ENCODE measurements at places on chromosomes 12 and 14. TPM values are rescaled to one million over a fixed set of nuclear protein-coding genes. Genes with fewer than 3 reads are reported as not detected.
A peak's percentile ranks its signal among the peaks of the same experiment; 100 is the strongest.

SPTB gene
- 2.1 TPM for total RNA-seq

- no peaks in the 10 kb centered on the region for H3K27me3 ChIP-seq
- H3K27ac ChIP-seq: no peak overlapping the region
- no peak for DNase-seq
- no peaks in the 10 kb centered on the region for H3K4me1 ChIP-seq
Observed at GRCh38 chr12:92111256-92111655, 34.4 kb downstream of the BTG1 start.

OAS3 gene
- total RNA-seq: 15.1 TPM

DNA sequence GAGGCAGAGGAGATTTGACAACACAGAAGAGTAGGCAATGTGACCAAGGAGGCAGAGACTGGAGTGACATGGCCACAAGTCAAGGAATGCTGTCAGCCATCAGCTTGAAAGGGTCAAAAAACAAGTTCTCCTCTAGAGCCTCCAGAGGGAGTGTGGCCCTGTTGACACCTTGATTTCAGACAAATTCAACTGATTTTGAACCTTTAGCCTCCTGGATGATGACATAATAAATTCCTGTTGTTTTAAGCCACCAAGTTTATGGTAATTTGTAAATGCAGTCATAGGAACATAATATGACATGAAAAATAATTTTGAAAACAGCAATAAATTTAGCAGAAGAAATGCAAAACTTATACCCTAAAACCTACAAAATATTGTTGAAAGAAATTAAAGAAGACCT is 8.5 kb upstream of the NGDN start:
- H3K4me1 ChIP-seq: no peaks in the 10 kb centered on the region
- H3K27me3 ChIP-seq: no peaks in the 10 kb centered on the region
- H3K27ac ChIP-seq: no peak overlapping the region

GRCh38 chr14:55702511-55702910 is 122.5 kb downstream of the KTN1 start:
- H3K36me3 ChIP-seq: no peaks in the 10 kb centered on the region
- H3K4me3 ChIP-seq: no peak overlapping the region
- no peaks in the 10 kb centered on the region for H3K27me3 ChIP-seq
- DNase-seq: no peak

DNA sequence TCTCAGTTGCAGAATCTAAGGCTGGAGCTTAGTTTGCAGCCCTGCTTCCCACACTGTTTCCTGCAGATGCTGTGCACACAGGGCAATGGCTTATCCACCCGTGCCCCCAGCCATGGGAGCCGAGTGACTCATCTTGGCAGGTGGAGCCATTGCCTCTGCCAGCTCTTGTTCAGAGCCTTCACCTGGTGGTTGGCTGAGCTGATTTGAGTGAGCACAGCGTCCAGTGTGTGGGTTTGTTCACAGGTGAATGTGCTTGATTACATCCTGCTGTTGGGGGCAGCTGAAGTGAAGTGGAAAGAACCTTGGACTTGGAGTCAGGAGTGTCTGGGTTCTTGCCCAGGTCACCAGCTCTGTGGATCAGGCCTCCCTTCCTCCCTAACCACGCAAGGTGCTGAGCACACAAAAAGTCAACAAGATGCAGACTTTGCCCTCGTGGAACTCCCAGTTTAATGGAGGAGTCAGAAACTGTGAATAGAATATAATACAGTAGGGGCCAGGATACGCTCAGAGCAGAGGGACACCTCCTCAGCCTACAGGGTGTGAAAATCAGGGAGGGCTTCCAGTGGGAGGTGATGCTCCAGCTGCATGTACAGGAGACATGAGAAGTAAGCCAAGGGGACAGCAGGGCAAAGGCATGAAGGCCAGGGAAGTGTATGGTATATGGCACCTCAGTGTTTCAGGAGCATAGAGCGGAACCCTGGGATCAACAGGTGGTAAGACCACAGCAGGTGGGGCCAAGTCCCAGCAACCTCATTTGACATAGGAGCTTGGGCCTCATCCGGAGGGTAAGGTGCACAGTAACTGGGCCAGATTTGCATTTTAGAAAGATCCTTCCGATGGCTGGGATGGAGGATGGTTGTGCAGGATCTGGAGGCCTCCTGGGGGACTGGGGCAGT is 22.8 kb downstream of the JDP2 start:
- peak overlapping the region; percentile 87 for H3K27ac ChIP-seq
- H3K4me3 ChIP-seq: no peak overlapping the region
- no peaks in the 10 kb centered on the region for H3K27me3 ChIP-seq
- H3K4me1 ChIP-seq: peaks cover 48% of the 10 kb centered on the region
- H3K36me3 ChIP-seq: no peaks in the 10 kb centered on the region

- no peaks in the 10 kb centered on the region for H3K4me1 ChIP-seq
- no peaks in the 10 kb centered on the region for H3K36me3 ChIP-seq
- no peak for DNase-seq
- no peak overlapping the region for H3K4me3 ChIP-seq
- no peaks in the 10 kb centered on the region for H3K27me3 ChIP-seq
- H3K27ac ChIP-seq: no peak overlapping the region
Observed at GRCh38 chr12:51432921-51433320, 8.3 kb downstream of the SLC4A8 start.

TBC1D30 gene
- total RNA-seq: 11.9 TPM

- peak overlapping the region; percentile 99 for H3K27ac ChIP-seq
- no peaks in the 10 kb centered on the region for H3K27me3 ChIP-seq
- peak overlapping the region; percentile 70 for H3K4me3 ChIP-seq
- H3K36me3 ChIP-seq: no peaks in the 10 kb centered on the region
- peaks cover 70% of the 10 kb centered on the region for H3K4me1 ChIP-seq
- DNase-seq: peak; percentile 88
Observed at GRCh38 chr12:47812797-47813510, 6.7 kb downstream of the HDAC7 start.

DNA sequence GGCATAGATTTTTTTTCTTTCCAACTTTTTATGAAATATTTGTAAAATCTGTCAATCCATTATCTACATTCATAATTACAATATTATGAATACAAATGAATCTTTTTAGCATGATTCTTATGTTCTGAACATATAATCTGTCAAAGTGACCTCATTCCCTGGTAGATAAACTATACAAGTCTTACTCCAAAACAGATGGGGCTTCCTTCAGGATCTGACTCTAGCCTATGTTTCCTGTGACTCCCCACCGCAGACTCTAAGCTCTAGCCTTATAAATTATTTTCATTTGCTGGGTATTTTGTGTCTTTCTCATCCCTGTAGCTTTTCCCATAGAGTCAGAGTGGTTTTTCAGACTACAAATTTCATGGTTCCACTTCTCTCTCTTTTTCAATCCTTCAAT is 202.1 kb upstream of the KITLG start:
- no peak overlapping the region for H3K4me3 ChIP-seq
- no peak for DNase-seq
- no peaks in the 10 kb centered on the region for H3K36me3 ChIP-seq
- H3K4me1 ChIP-seq: no peaks in the 10 kb centered on the region
- no peaks in the 10 kb centered on the region for H3K27me3 ChIP-seq

DNA sequence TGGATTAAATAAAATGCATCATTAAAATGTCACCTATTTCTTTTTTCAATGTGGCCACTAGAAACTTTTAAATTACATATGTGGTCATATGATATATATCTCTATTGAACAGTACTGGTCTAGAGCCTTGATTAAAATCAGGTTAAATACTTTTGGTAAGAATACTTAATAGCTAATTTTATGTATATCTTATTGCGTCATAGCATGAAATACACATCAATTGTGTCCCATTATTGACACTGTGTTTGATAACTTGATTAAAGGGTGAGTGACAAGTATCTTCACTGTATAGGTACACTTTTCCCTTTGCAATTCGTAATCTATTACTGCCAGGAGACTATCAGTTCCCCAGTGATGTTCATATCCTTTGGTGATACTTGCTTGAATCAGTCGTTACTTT is 4.4 kb upstream of the HELB start:
- no peaks in the 10 kb centered on the region for H3K27me3 ChIP-seq
- no peak overlapping the region for H3K27ac ChIP-seq
- no peaks in the 10 kb centered on the region for H3K4me1 ChIP-seq

DNA sequence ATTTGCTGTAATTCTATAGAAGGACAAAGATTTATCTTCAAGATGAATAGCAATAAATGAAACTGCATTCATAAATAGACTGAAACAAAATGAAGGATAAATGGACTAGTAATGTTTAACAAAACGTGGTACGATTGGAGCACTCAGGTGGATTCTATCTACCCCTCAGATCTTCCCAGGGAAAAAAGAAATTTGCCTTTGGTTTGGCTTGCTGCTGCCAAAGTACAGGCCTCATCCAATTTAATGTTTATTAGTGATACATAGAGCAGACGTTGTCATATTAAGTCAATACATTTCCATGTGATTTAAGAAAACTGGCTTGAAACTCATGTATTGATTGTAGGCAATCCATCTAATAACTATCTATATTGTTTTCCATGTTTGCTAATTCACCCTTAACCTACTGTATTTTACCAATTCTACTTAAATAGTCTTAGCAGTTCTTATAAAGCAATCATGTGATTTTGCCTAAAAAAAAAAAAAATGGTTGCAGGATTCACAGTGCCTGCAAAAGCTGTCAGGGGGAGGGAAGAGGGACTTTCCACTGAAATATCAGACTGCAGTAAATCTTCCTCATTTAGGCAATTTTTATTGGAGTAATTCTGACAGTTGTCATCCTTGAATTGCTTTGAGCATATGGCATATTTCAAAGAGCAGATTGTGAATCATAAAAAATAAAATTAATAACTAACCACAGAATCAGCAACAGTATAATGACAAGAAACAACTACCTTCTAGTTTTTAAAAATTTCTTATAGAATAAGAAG is 242.2 kb upstream of the NPAS3 start:
- H3K4me3 ChIP-seq: no peak overlapping the region
- DNase-seq: no peak
- H3K27me3 ChIP-seq: no peaks in the 10 kb centered on the region
- H3K36me3 ChIP-seq: no peaks in the 10 kb centered on the region
- no peaks in the 10 kb centered on the region for H3K4me1 ChIP-seq

B3GNT4 gene
- not detected for total RNA-seq

MRPS35 gene
- 64.1 TPM for total RNA-seq

Data from breast epithelium (tissue), 4 donors.